ENCODE measurements at places on chromosomes 13 and 19.

DNA sequence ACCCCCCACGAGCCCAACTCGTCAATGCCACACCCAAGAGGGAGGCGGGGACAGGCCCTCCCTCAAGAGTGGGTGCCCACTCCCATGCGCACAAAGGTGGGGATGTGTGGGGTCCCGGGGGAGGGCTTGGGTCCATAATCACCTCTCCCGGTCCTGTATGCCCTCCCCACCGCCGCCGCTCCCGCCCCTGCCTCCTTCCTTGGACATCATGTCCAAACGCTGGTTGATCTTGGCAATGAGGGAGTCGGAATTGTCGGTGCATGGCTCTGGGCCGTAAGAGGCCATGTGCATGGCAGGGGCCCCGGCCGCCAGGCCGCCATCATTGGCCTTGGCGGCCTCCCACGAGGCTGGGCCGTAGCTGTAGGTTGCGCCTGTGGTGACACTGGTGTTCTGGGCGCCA, 5.9 kb downstream of the AKAP8 start:
- no peak for DNase-seq

GRCh38 chr13:94030415-94031119, 448.9 kb downstream of the DCT start:
- DNase-seq, result no peak

- no peak for DNase-seq
Measured at GRCh38 chr13:38628554-38628953, 58.3 kb upstream of the FREM2 start.

- no peak for DNase-seq
Measured at GRCh38 chr19:355134-355533, 10.5 kb upstream of the MIER2 start.

DNA sequence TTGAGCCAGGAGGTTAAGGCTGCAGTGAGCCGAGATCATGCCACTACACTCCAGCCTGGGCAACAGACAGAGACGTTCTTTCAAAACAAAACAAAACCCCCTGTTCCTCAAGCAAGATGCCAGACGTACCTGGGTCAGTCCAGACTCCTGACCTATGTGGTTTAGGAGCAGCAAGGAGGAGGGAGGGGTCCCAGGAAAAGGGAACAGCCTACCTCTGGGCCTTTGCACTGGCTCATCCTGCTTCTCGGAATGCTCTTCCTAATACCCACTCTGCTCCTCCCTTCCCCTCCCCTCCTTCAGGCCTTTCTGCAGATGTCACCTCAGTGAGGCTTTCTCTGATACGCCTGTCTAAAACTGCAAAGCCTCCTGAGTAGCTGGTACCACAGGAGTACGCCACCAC, 9.5 kb downstream of the RINL start:
- DNase-seq, result no peak

- no peak for DNase-seq
Measured at GRCh38 chr13:23571431-23571830, 1.2 kb downstream of the TNFRSF19 start.

DNA sequence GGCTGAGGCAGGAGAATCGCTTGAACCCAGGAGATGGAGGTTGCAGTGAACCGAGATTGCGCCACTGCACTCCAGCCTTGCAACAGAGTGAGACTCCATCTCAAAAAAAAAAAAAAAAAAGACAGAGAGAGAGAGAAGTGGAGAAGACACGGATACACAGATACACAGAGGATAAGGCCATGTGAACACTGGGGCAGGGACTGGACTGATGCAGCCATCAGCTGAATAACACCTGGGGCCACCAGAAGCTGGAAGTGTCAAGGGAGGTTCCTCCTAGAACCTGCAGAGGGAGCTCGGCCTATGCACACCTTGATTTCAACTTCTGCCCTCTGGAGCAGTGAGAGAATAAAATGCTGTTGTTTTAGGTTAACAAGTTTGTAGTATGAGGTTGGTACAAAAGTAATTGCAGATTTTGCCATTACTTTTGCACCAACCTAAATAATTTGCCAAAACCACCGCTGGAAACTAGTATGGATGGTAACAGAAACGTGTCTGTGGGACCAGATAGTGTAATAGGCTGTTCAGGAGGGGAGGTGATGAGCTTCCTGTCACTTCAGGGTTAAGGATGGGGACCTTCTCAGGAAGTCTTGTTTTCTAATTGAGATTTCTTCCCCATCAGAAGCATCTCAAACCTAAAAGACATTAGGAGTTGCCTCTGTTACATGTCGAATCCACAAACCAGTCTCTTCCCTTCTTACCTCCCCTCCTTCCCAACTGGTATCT, 36.4 kb upstream of the IGSF23 start:
- DNase-seq, result no peak
